ENCODE measurements at places on chromosomes 6 and 20.

GRCh38 chr6:110897433-110897832 is 22.8 kb downstream of the AMD1 start:
- no peak for DNase-seq

GRCh38 chr6:169940481-169941271 is 189.3 kb downstream of the ERMARD start:
- no peak for DNase-seq

DNA sequence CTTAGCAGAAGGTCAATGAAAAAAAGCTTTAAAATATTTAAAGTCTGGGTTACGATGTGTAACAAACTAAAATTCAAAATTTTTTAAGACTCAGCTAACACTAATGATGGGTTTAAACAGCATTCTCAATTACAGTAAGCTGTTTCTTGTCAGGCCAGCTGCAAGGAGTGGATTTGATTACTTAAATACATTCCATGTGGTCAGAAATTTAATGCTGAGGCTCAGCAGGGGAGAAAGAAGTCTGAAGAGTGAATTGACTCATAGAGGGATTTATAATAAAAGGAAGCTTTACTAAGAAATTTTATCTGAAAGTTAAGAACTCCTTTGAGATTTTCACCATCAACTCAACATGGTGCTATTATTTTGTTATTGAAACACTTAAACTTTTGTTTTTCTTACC is 398.6 kb downstream of the KHDRBS2 start:
- no peak for DNase-seq

GRCh38 chr6:2242311-2242710 is 3.1 kb downstream of the GMDS start:
- DNase-seq: no peak

DNA sequence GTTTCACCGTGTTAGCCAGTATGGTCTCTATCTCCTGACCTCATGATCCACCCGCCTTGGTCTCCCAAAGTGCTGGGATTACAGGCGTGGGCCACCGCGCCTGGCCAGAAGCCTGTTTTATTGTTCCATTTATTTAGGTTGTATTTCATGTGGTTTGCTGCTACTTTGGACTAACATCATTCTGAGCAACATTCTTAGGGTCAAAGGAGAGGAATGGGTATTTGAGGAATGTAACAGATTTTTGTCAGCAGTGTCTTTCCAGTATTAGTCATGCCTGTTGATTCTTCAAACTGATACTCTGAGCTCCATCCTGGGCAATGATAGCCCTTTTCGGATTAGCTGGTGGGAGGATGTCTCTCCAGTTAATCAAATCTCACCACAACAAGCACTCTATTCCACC is 213.0 kb upstream of the CITED2 start:
- DNase-seq: no peak

- DNase-seq: no peak
Observed at GRCh38 chr6:162262466-162263196, 464.9 kb downstream of the PRKN start.

DNA sequence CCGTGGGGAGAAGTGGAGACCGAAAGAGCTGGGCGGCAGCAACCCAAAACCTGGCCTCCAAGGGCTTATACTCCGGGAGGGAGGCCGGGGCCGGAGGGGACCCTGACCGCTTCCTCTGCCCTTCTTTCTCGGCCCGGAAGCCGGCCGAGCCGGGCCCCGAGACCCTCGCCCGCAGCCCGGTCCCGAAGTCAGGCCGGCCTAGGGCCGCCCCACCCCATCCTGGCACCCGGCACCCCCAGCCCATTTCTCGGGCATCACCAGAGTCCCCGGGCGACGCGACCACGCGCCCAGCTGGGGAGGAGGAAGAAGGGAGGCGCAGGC is 572 bp upstream of the ZDHHC14 start:
- DNase-seq: no peak

DNA sequence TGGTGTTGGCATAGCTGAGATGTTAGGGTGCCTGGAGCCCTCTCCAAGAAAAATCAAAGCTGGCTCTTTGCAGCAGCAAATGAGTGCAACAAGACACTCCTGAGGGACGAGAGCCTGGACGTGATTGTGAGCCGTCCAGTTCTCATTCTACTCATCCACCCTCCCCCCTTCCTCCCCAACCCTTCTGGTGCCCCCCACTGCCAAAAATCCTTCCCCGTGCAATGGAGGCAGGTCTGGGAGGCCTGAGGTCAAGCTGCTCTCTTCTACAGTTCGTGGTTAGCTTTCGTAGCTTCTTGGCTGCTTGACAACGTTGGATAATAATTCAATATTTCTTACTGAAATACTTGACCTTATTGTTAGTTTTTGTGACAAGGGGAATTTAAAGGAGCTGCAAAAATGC is 185.3 kb upstream of the SUPT3H start:
- DNase-seq: no peak

GRCh38 chr20:35287509-35288324 is 3.1 kb upstream of the EIF6 start:
- no peak for DNase-seq

- DNase-seq: no peak
Observed at GRCh38 chr6:11012295-11012754, 31.8 kb downstream of the ELOVL2 start.

- DNase-seq: no peak
Observed at GRCh38 chr20:4913147-4913546, 88.2 kb downstream of the SLC23A2 start.

DNA sequence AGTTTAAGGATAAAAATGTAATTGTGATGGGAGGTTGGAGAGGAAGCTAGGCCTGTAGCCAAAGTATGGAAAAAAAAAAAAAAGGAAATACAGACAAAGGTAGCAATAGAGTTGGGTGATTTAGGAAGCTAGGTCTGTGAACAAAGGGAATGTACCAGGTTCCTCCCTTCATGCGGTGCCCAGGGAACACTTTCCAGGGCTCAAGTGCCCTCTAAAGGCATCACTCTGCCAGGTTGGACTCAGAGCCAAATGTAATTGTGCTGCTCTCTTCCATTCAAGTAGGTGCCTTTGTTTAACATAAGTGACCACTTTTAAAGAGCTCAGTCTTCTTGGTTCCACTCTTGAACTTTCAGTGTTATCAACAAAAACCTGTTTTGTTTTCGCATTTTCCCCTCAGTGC is 159.7 kb upstream of the AHI1 start:
- DNase-seq: no peak

DNA sequence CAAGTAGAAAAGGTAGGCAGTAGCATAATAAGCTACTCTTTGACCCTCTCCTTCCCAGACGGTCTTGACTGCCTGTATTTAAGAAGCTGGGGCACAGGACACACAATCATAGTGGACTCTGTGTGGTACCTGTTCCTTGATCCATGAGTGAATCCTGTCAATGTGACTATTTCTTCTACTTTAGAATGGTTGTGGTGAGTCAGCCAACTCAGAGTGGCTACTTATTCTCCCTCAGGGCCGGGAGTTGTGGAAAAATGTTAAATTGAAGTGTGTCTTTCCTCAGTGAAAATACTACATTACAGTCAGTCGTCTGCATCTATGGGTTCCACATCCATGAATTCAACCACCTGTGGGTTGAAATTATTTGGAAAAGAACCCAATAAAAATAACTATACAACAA is 30.8 kb upstream of the PREP start:
- DNase-seq: no peak

GRCh38 chr20:52840041-52840440 is 132.1 kb upstream of the TSHZ2 start:
- DNase-seq: no peak

GRCh38 chr6:107667790-107668189 is 156.3 kb downstream of the SCML4 start:
- DNase-seq: no peak

- no peak for DNase-seq
Observed at GRCh38 chr20:50728486-50728980, 2.8 kb upstream of the PARD6B start.

- DNase-seq: no peak
Observed at GRCh38 chr6:83514466-83514865, 2.1 kb downstream of the PRSS35 start.

DNA sequence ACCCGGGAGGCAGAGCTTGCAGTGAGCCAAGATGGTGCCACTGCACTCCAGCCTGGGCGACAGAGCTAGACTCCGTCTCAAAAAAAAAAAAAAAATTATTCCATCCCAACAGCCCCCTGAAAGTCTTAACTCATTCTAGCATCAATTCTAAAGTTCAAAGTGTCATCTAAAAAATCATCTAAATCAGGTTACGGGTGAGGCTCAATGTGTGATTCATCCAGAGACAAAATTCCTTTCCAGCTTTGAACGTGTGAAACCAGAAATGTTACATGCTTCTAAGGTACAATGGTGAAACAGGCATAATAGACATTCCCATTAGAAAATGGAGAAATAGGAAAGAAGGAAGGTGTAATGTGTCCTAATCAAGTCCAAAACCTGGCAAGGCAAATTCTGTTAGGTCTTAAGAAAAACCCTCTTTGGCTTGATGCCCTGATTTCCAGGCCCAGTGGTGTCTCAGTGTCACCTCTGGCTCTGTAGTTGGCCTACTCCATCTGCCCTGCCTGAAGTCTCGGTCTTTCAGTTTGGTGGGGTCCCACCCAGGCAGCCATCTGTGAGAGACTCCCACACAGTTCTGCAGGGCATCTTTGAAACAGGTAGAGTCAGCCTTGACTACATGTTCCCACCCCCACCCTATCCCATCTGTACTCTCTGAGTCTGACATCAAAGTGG is 43.5 kb downstream of the HFE start:
- DNase-seq: no peak

GRCh38 chr6:139126255-139126654 is 8.6 kb upstream of the HECA start:
- DNase-seq: no peak

DNA sequence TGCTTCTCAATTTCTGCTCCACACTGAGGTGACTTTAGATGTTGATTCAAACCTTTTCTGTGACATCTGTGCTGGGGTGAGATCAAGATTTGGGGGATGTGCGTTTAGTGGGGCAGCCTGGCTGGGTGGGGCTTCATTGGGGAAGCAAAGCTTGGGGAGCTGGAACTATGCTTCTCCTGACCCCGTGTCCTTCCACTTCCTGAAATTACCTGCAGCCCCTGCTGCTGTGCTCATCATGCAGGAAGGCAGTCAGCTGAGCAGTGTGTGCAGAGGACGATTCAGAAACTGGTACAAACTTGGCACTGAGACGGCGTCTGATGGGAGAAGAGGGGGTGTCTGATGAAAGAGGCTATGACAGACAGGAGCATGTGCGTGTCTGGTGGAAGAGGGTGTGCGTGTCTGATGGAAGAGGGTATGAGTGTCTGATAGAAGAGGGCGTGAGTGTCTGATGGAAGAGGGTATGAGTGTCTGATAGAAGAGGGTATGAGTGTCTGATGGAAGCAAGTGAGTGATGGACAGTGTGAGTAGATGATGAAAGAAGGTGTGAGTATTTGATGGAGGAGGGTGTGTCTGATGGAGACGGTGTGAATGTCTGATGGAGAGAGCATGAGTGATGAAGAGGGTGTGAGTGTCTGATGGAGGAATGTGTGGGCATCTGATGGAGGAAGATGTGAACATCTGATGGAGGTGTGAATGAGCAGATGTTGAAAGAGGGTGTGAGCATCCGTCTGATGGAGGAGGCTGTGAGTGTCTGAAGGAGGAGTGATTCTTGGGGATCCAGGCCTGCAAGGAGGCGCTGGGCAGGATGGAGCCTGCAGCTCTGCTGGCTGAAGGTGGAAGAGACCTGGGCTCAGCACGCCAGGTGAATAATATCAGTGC is 103.4 kb downstream of the SYCP2 start:
- DNase-seq: no peak

- DNase-seq: no peak
Observed at GRCh38 chr20:41064377-41064776, 35.8 kb downstream of the TOP1 start.

DNA sequence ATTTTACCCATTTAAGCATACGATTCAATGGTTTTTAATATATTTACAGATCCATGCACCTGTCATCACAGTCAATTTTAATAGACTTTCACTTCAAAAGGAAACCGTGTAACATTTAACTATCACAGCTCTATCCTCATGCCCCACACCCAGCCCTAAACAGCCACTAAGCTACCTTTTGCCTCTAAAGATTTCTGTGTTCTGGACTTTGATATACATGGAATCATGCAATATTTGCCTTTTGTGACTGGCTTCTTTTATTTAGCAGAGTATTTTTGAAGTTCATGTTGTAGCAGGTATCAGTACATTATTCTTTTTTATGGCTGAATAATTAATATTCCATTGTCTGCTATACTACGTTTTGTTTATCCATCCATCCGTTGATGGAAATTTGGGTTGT is 50.3 kb upstream of the STX16 start:
- DNase-seq: no peak

DNA sequence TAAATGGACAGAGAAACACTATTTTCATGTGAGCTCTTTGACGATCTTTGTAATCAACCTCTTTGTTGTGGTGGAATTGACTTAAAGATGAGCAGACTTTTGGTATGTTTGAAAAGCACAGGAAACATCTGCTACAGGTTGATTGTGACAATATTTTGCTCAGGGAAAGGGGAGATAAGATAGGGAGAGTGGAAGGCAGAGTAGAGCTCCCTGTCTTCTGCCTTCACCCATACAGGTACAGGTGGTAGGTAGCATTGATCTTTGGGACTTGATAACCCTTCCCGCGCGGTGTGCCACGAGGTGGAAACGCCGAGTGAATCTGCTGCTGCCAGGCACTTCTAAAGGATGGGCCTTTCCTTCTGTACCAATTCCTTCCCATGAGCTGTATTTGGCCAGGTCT is 183.6 kb downstream of the UTRN start:
- DNase-seq: no peak

DNA sequence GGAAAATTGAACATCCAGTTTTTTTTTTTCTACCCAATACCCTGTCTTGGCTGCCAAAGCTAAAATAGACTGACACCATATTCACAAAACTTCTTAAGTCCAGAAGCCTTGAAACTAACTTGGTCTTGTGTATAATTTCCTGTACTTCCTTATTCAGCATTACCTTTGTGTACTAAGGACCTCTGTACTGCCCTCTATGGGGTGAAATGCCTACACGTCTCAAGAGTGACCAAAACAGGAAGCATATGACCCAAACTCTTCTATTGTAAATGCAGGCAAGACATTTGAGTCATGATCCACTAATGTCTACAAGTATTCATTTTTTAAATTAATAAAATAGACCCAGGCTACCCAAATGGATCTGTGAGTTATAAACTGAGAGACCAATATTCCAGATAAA is 50.4 kb downstream of the HMGCLL1 start:
- no peak for DNase-seq

Measured in stimulated activated CD8-positive, alpha-beta memory T cell treated with anti-CD3 and anti-CD28 coated beads, Interleukin-15, amount 100 ng/mL, for 48 hours (primary cell).